AG10803 (cell line): ENCODE measurements at places on chromosomes 1 and 21.

GRCh38 chr1:85555420-85555819, 25.1 kb upstream of the CCN1 start:
- no peak for DNase-seq

- DNase-seq, result no peak
Measured at GRCh38 chr1:67393737-67394136, 36.5 kb downstream of the SERBP1 start.

GRCh38 chr1:46705408-46705807, 13.5 kb downstream of the EFCAB14 start:
- no peak for DNase-seq

- no peak for DNase-seq
Measured at GRCh38 chr1:87394982-87395381, 66.3 kb downstream of the LMO4 start.

DNA sequence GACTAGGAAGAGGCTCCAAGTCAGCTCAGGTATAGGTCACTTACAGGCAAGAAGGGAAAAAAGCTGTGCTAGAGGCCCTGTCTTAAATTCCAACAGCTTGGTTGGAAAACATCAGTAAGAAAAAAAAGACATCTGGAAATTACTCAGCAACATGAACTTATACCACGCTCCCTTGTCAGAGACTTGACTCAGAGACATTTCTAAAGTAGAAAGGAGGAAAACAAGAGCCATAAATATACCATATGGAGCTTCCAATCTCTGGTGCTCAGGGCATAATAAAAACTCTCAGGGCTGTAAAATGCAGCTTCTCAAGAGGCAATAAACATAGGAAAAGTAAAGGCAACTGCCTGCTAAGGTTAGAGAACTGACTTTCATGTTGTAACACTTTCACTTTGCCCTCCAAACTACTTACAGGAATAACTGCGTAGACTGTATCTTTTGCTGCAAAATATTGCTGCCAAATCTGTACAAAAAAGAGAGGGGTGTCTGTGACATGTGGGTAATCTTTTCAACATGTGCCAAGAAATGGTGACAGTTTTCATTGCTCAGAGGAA, 14.7 kb downstream of the ATPAF1 start:
- DNase-seq, result peak; percentile 58

- no peak for DNase-seq
Measured at GRCh38 chr1:159171254-159171687, at the start of gene CADM3. Gene CADM3 (plus strand): TSS chr1:159171615. CDS start chr1:159171766, 151 bp downstream.

GRCh38 chr1:212311836-212312497, 26.8 kb downstream of the PPP2R5A start:
- DNase-seq, result peak; percentile 38

GRCh38 chr1:3680488-3681230, 28.3 kb downstream of the TP73 start:
- no peak for DNase-seq

DNA sequence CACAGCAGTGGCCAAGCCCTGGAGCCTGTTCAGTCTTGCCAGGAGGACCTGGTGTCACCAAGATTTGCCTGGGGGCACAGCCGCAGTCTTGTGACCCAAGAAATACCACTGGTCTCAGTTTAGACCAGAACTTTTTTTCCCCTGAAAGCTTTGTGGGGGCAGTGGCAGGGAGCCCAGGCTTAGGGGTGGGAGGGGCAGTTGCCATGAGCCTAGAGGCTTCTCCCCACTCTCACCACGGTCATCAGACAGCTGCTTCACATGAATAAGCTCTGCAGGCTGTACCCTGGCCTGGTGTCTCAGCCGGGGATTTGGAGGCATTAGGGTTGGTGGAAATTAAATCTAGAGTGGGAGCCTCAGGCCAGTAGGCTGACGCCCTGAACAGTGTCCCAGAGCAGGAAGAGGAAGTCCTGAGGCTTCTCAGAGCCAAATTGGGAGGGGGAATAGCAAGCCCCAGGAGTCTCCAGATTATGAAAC, 73.7 kb downstream of the SLC16A1 start:
- no peak for DNase-seq
